ENCODE measurements at places on chromosomes 1 and 21.

DNA sequence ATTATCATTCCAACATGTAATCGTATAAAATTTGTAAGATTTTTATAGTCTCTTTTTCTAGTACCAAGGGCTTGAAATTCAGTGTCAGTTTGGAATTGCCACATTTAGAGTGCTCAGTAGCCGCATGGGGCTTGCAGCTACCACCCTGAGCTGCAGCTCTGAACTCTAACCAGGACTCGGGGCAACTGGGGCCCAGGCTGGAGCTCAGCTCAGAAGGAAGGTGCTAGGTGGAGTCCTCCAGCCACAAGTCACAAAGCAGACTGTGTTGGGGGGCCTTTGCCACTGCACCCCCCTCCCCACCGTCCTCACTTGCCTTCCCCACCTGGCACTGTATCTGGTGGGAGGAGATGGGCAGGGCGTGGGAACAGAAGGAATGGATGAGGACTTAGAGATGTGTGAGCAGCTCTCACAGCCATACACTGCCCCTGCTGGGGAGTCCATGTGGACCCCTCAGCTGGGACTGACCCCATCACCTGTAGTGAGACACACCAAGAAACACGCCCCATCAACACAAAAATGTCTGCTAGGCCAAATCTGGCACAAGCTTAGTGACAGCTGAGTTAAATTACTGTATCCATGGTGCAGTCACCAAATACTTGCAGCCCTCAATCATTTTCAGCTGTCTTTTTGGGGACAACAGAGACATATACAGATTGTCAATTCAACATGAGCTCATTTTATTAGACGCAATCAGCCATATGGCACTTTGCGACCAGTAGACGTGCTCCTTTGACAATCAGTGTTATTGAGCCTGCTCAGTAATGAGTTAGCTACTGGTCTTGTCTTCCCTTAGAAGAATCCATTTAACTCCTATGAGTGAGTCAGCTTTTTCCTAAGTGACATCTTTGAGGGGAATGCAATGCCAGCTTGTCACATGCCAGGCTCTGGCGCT is 241.7 kb upstream of the RAB4A start:
- DNase-seq = no peak

DNA sequence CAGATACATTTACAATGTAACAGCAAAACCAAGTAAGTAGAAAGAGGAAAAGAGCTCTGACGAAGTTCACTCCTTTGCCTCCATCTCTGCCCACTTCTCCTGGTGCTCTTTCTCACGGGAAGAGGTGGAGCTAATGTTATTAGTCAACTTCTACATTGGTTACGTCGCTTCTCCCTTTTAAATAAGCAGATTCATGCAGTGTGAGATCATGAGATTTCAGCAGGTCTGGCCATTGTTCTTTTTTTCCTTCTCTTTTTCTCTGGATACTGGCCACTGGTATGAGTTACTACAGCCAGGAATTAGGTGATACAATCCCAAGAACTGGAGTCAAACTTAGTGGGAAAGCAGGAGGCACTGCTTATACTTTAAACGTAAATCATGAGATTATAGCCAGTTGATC is 207.1 kb downstream of the AKT3 start:
- no peak for DNase-seq

DNA sequence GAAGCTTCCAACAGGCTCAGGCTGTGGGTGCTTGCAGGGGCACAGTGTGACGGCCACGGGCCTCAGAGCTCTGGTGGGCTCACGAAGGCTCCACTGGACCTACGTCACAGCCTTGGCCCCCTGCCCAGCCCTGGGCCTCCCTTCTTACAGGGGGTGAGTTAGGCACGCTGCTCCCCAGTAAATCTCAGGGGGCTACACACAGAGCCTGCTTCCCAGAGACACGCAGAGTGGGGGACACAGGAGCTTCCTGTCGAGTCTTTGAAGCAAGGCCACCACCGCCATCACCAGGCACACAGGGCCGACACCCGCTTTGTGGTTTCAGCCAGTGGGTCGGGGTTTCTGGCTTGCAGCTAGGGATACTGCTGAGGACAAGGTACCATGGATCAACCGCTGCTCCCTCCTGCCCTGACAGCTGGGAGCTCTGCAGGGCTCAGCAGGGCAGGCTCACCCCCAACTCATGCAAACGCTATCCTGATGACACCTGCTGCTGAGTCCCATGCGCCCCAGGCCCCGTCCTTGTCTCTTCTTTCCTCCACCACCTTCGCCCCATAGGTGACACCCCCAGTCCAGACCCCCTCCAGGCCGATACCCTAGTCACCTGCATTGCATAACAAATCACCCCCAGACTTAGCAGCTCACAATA is 5.5 kb upstream of the CFAP410 start:
- no peak for DNase-seq

DNA sequence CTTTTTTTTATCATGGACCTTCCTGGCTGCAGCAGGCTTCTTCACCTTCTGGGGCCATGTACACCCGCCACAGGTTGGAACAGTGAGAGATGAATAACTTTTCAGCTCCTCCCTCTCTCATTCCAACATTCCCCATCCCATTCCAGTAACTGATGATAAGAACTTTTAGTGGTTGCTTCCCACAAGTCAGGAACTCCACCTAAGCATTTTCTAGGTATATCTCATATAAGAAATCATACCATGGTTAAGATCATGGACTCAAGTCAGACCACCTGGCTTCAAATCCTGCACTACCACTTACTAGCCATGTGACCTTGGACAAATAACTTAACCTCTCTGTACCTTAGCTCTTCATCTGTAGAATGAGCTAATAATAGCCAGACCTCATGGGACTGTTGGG is 42.5 kb upstream of the RGS8 start:
- DNase-seq = no peak

- DNase-seq = no peak
These were observed 941 bp downstream of the ARNT start for GRCh38 chr1:150875197-150876118.

Measured in CD4-positive, alpha-beta T cell treated with Interferon gamma for 1 hour (primary cell).